ENCODE measurements at places on chromosomes 11 and 22. TPM values are rescaled to one million over a fixed set of nuclear protein-coding genes. Genes with fewer than 3 reads are reported as not detected.

DNA sequence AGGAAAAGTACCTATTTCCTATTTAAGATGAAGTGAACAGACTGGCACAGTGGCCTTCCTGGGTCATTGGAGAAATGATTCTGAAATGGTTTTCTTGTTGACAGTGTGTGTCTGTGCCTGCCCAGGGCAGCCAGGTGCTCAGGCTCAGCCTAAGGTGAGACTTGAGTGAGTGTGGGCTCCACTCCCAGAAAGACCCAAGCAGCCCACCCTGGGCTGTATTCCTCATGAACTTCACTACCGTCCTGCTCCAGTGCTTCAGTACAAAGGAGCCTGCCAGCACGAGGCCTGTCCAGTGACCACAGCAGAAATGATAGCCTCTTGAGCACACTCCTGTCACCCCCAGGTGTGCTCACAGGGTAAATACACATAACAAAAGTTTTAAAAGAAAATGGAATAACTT, 49.5 kb downstream of the GAB4 start:
- no peak for DNase-seq

DNA sequence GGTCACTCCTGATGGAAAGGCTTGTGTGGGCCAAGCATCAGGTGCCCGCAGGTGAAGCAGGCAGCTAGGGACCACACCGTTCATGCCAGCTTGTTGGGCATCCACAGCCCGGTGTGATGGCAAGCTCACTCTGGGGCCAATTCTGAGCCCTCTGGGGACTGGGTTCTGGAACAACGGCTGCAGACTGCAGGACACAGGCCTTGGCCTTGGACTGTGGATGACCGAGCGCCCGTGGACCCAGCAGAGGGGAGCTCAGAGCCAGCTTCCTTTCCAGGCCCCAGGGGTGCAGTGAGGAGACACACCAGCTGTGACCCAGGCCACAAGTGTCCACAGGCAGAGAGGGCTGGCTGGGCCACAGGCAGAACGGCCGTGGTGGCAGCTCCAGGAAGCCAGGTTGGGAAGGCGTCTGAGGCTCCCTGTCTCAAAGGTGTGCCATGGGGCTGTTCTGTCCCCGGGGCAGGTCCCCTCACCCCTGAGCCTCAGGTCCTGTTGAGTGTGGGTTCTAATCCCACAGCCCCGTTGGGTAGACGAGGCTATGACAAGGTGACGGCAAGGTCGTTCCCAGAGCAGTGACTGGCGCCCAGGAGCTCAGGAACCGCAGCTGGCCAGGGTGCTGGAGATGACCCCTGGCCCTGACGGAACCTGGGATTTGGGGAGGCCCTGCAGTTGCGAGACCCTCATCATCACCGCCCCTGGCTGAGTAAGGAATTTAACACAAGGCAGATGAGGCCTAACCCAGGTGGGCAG, 1079.4 kb downstream of the BRD1 start:
- peak; percentile 79 for DNase-seq

DNA sequence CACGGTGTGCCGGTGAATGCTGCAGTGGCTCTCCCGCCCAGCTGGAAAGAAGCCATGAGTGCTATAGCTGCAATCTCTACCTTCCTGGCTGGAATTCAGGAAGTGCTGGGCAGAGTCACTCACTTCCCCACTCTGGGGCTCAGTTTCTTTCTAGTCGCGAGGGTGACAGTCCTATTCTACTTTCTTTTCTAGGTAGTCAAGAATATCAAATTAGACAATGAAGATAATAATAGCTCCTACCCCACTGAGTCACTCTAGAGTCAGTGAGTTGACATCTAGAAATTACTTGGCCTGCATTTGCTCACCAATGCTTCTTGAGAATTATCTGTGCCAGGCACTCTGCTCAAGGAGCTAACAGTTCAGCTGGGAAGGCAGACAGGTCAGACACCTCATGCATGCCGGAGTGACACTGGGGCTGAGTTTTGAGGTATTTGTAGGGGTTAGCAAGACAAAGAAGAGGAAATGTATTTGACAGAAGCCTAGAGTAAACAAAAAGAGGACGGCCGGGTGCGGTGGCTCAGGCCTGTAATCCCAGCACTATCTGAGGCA, 3.2 kb downstream of the CENPM start:
- no peak for DNase-seq

- DNase-seq = no peak
Observed at GRCh38 chr22:43479962-43480361, 68.1 kb downstream of the MPPED1 start.

DNA sequence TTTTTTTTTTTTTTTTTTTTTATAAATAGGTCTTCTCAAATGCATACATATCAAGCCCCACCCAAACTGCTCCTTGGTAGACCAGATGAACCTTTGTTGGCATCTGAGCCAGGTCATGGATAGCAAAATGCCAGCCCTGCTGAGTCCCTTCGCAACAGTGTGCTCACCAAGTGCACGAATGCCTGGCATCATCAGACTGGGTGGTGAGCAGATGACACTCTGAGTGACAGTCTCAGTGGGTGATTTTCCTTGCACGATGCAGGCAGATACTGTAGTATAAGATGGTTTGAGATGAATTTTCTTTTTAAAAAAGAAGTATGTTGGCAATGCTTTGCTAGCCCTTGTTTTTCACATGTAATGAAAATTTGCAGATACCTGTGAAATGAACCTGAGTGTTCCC, 74.0 kb downstream of the RCN1 start:
- DNase-seq = no peak

GRCh38 chr11:126172596-126173038, 38.8 kb downstream of the RPUSD4 start:
- DNase-seq = peak; percentile 67

Gene MRGPRE
- total RNA-seq = not detected

- no peak for DNase-seq
Observed at GRCh38 chr11:96014217-96014616, 90.3 kb upstream of the MTMR2 start.

Gene MS4A7
- total RNA-seq = not detected

DNA sequence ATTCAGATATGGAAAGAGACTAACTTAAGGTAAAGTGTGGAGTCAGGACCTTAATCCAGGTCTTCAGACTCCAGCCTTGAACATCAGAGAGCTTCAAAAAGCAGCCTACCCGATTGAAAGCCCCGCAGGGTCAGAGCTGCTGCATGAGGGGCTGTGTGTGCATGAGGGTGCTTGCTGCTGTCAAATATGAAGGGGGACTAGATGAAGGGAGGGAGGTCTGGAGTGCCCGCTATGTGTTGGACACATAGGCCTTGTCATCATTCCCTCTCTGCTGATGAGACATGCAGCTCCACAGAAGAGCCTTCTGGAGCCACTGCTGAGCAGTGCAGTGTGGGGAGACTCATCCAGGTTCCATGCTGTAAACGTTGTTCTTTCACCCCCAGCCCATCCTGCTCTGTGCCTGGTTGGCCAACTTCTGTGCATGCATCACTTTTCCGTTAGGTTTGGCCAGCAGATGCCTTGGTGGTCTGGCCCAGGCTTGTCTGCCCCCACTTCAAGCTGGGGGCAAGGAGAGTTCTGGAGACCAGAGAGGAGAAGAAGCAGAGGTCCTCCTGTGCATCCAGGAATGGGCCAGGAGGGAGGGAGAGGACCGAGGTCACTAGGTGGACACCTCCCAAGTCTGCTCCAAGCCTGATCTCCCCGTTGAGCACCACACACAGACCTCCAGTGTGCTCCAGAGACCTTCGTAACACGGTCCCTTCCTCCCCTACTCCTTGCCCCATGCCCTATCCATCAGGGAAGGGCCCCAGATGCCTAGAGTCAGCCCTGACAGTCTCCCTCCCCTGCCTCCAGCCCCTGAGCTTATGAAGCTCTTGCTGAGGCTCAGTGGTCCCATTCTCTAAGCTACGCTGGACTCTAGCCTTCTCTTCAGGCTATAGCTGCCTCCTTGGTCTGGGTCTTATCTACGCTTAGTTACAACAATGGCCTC, 32.0 kb downstream of the LRRC32 start:
- DNase-seq = peak; percentile 42

DNA sequence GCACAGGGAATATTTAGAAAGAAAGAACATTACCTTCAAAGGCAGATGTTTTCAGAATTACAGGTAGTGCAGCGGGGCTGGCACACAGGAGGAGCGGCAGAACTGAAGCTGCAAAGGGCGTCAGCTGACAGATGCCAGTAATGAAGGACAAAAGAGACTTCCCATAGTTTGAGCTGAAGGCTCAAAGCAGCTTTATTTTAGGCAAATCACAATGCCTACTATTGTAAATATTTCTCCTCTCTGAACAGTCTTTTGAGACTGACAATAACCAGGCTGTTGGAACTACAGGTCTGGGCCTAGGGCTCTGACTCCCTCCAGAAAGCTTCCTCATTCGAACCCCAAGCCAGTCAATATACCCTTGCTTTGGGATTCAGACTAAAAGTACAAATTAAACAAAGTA, 256.9 kb upstream of the NARS2 start:
- DNase-seq = no peak

DNA sequence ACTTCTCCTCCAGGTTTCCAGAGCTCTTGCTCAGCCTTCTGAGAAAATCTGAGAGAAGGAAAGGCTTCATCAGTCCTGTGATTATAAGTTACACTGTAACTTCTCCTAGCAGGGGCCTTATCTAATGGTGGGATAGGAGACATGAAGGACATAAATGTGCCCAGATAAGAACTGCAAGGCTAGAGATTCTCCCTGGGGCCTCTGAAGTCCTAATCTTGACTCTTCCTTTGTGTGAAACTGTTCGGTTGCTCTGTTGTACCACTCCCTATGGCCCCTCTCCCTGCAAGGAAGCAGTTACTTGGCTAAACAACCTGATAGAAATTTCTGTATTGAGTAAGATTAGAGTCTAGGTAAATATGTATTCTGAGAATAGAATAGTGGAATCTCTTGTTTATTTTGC, 780.9 kb downstream of the ETS1 start:
- no peak for DNase-seq
